Coronary artery (tissue), 2 donors: ENCODE measurements at places on chromosomes 12 and 14.

GRCh38 chr14:72621387-72622065 lies 272.4 kb downstream of the DPF3 start:
- DNase-seq = no peak

- DNase-seq = no peak
Measured at GRCh38 chr12:68012712-68013111, 23.5 kb downstream of the IFNG-AS1 start.

DNA sequence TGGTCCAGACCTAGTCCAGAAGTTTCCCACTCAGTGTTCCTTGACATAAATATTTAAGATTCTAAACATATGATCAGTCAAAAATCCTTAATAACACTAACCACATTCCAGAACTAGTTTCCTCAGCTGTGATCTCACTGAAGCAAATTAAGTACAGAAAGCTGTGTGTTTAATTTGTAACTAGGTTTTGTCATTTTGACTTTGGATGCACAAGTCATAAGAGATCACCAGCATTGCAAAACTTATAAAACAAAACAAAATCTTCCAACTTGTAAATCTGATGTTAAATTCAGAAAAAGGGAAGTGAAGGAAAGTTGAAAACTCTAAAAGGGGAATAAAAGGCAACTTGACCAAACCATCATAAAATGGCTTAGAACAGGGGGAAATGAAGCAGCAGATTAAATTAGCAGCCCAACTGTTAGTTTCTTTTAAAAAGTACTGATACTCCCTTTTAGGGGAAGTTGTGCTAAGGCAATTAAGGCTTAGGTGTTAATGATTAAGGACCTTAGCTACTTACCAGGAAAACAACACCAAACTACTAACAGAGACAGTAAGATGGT lies 56.6 kb downstream of the SH2B3 start:
- no peak for DNase-seq

- DNase-seq = no peak
Measured at GRCh38 chr14:94152676-94153075, 21.4 kb upstream of the PPP4R4 start.

- no peak for DNase-seq
Measured at GRCh38 chr12:126108247-126108646, 1043.0 kb downstream of the AACS start.

GRCh38 chr14:74257941-74258763 lies 18.9 kb downstream of the VSX2 start:
- no peak for DNase-seq

DNA sequence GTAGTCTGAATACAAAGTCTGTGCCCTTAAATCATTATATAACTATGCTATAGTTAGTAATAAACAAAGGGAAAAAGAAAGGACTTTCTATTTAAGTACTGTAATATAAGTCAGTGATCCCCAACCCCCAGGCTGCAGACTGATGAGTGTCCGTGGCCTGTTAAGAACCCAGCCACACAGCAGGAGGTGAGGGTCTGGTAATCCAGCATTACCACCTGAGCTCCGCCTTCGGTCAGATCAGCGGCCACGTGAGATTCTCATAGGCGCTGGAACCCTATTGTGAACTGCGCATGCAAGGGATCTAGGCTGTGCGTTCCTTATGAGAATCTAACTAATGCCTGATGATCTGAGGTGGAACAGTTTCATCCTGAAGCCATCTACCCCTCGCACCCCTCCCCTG lies 15.7 kb downstream of the NFYB start:
- DNase-seq = no peak
